Progenitor cell of endocrine pancreas (in vitro differentiated cells): ENCODE measurements at places on chromosomes 2 and 18. TPM values are rescaled to one million over a fixed set of nuclear protein-coding genes. Genes with fewer than 3 reads are reported as not detected.

The MYL12B gene
- 187 and 193 TPM in 2 replicates for total RNA-seq

The ZNF396 gene
- 4.5 and 5.9 TPM in 2 replicates for total RNA-seq

The ATP6V1C2 gene
- 0.19 and 0.36 TPM in 2 replicates for total RNA-seq

The TNFAIP6 gene
- total RNA-seq, result not detected in 2 replicates

The RAB31 gene
- 2.9 and 5.2 TPM in 2 replicates for total RNA-seq

The NT5DC4 gene
- total RNA-seq, result not detected in 2 replicates

DNA sequence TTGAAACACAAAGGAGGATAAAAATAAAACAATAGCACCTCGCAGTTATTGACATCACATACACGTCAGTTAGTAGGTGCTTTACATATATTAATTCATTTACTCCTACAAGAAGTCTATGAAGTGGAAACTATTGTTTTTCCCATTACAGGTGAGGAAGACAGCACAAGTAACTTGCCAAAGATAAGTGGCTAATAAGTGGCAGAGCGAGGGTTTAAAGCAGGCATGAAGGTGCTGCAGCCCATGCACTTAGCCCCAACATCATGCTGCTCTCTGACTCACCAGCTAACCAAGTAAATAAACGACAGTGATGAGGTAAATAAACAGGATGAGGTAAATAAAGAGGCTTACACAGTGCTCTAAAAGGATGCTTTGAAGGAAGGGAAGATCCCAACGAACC lies 498.6 kb upstream of the ZEB2 start:
- no peaks in the 10 kb centered on the region for H3K27me3 ChIP-seq
- H3K36me3 ChIP-seq, result no peaks in the 10 kb centered on the region

DNA sequence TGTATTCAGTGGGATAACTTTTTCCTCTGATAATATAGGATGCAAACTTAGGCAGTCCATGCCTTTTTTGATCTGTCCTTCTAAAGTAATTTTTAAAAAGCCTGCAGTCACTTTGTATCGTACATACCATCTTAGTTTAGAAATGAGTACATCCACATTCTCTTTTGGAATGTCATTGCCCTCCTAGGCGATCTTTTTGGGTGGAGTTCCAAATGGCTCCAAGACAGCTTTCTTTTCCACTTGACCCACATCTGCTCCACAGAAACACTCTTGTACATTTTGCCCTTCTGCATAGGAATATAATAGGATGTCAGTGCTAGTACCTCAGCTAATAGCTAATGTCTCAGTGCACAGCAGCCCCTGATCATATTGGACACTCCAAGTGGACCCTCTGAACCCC lies 21.8 kb upstream of the HTR2B start:
- no peaks in the 10 kb centered on the region for H3K4me1 ChIP-seq
- H3K36me3 ChIP-seq, result peaks cover 24% of the 10 kb centered on the region
- DNase-seq, result no peak

DNA sequence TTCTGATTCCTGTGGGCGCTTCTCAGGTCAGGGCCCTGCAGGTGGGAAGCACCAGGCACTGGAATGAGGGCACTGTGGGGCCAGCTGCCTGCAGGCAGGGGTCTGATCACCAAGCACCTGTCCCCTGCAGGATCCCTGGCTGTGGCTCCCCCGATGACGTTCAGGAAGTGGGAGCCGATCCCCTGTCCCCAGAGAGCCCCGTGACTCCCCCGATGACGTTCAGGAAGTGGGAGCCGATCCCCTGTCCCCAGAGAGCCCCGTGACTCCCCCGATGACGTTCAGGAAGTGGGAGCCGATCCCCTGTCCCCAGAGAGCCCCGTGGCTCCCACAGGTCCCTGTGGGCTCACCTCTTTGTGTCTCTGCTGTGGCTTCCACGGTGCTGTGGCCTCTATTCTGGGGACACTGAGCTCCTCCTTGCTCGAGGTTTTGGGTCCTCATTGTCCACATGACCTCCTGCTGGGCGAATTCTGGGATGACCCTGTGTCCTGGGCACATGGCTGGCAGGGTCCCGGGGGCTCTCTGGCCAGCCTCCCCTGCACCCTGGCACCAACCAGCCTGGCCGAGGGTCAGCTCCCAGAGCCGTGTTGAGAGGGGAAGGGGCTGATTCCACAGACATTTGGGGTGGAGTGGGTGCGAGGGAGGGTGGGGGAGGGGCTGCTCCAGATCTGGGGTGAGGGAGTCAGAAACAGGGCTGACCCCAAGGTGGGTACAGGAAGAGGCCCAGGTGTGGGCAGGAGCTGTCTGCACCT lies 4.8 kb downstream of the NEU4 start:
- DNase-seq, result no peak
- H3K4me3 ChIP-seq, result no peak overlapping the region
- H3K27me3 ChIP-seq, result peaks cover 9% of the 10 kb centered on the region
- H3K4me1 ChIP-seq, result peaks cover 2% of the 10 kb centered on the region

DNA sequence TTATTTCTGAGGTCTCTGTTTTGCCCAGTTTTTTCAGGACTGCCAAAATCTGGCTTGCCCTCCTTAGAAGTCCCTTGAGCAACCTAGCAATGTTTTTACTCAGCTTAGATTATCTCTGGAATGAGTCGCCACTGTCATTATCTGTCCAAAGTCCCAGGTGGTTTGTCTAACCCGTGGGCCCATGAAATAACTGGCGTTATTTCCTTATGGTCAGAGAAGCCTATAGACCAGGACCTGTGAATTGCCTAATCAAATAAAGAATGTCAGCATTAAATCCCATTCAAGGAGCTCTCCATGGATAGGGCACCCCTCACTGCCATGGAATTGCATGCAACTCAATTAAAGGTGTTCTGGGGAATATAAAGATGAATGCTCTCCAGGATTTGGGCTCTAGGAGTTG lies 373.9 kb downstream of the SETBP1 start:
- DNase-seq, result no peak
- H3K36me3 ChIP-seq, result no peaks in the 10 kb centered on the region

GRCh38 chr2:38947241-38948239 lies 57.9 kb downstream of the ARHGEF33 start:
- H3K27ac ChIP-seq, result peak overlapping the region; percentile 91
- H3K27me3 ChIP-seq, result no peaks in the 10 kb centered on the region

DNA sequence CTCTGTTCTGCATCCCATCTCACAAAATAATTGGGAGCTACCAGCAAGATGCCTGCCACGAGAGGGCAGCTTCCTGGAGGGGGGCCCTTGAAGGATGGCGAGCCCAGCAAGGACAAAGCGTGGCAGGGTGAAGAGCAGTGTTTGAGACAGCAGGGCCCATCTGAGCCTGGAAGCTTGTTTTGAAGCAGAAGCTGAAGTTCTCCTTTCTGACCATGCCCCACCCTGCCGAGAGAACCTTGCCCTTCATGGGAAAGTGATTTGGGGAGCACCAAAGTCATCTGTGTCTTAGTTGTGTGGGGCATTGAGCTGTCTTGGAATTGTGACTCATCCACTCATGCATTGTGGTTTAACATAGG lies 216.3 kb downstream of the BCL11A start:
- no peaks in the 10 kb centered on the region for H3K36me3 ChIP-seq
- peaks cover 6% of the 10 kb centered on the region for H3K27me3 ChIP-seq
- no peak overlapping the region for H3K4me3 ChIP-seq
- peaks cover 14% of the 10 kb centered on the region for H3K4me1 ChIP-seq
- no peak for DNase-seq
- no peak overlapping the region for H3K27ac ChIP-seq

DNA sequence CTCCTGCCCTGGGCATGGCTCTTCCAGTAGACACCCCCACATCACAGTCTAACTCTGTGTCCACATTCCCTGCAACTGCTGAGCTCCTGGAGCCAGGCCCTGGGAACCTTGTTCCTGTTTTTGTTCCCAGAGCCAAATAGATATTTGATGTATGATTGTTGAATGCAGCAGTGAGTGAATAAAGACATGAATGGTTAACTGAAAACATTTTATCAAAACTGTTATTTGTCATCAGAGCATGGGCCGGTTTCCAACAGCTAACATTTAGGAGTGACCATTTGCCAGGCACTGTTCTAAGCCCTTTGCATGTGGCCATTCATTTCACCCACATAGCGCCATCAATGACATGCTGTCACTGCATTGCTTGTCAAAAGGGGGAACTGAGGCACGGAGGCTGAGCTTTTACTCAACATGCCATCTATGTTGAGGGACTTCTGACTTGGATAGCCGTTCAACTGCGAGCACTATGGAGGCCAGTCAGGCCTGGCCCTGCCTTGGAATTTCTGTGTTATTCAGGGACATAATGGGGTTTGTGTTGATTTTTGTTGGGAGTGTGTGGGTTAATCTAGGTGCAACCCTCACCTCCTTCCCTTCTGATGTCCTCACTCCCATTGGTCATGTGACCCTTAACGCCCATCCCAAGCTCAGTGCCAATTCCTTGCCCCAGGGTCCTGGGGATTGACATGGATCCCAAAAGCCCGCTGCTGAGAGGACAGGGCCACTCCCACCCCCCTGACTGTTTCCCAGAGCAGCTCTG lies 12.6 kb downstream of the IL1R1 start:
- H3K4me1 ChIP-seq, result peaks cover 10% of the 10 kb centered on the region
- H3K4me3 ChIP-seq, result no peak overlapping the region
- DNase-seq, result no peak
- no peaks in the 10 kb centered on the region for H3K27me3 ChIP-seq

DNA sequence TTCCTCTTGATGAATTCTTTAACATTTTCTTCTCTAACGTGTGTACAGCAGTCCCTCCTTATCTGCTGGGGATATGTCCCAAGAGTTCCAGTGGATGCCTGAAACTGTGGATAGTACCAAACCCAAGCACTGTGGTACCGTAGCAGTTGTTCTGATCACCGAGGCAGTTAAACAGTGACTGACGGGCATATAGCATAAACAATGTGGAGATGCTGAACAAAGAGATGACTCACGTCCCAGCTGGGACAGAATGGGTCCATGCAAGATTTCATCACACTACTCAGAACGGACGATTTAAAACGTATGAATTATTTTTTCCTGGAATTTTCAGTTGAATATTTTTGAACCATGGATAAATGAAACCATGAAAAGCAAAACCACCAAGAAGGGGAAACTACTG lies 54.5 kb upstream of the SPAG16 start:
- no peak overlapping the region for H3K4me3 ChIP-seq
- no peak overlapping the region for H3K27ac ChIP-seq
- H3K36me3 ChIP-seq, result no peaks in the 10 kb centered on the region
- DNase-seq, result no peak
- H3K4me1 ChIP-seq, result peaks cover 3% of the 10 kb centered on the region

- DNase-seq, result no peak
- H3K4me3 ChIP-seq, result no peak overlapping the region
- H3K36me3 ChIP-seq, result no peaks in the 10 kb centered on the region
- H3K27ac ChIP-seq, result no peak overlapping the region
These were observed 18.7 kb downstream of the IL36B start for GRCh38 chr2:113034016-113034415.

DNA sequence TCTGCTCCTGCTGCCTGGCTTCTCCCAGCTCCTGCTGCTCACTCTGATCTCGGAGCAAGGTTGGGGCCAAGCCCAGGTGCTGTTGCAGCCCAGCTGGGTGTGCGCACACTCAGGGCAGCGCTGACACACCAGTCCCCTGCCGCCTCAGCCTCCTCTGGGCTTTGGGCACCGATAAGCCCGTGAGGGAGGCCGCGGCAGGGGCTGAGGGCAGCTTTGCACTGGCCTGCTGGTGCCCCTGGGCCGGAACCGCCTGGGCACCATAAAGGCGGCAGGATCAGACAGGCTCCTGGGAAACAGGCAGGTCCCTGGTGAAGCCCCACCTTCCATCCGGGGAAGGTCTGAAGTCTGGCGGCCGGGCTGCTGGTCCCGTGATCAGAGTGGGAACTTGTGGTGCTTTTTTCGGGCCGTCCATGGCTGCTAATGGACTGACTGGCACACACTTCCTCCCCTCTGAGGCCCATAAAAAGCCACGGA lies 14.1 kb upstream of the EML6 start:
- peaks cover 2% of the 10 kb centered on the region for H3K4me1 ChIP-seq
- no peaks in the 10 kb centered on the region for H3K36me3 ChIP-seq
- DNase-seq, result no peak
